ENCODE measurements at places on chromosomes 3 and 15.

DNA sequence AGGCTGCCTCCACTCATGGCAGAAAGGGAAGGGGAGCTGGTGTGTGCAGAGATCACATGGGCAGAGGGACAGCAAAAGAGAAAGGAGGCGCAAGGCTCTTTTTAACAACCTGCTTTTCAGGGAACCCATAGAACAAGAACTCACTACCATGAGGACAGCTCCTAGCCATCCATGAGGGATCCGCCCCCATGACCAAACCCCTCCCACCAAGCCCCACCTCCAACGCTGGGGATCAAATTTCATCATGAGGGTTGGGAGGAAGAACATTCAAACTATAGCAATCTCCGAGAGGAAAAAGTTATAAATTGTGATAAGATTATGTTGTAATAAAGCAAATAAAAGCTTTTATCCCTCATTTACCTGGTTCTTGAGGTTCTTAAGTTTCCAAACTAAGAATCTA, 84.7 kb upstream of the LMCD1 start:
- DNase-seq, result no peak

- DNase-seq, result no peak
These were observed 13.8 kb downstream of the WDR93 start for GRCh38 chr15:89704411-89704810.

DNA sequence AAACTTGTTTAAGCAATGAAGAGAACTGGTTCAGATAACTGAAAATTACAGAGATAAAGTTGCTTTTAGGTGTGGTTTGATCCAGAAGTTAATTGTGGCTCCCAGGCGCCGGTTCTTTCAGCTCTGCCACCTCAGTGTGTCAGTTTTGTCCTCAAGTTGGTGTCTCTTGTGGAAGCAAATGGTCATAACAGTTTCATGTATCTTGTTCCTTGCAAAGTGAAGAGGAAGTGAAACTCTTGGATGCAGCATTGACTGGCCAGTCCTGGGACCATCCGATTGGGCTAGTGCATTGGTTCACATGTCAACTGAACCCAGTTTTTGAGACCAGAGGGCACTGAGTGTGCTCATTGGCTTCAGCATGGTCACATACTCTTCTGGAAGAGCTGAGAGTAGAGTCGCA, 181.4 kb upstream of the GRM7 start:
- DNase-seq, result no peak

- DNase-seq, result no peak
These were observed 170.2 kb upstream of the SMAD3 start for GRCh38 chr15:66894986-66895780.

GRCh38 chr15:57634290-57634689, 42.6 kb downstream of the MYZAP start:
- DNase-seq, result no peak
